Stimulated activated CD4-positive, alpha-beta T cell treated with anti-CD3 and anti-CD28 coated beads, Interleukin-2, amount 100 ng/mL, for 48 hours (primary cell): ENCODE measurements at places on chromosomes 16 and 17.

- no peak for DNase-seq
These were observed 67.8 kb upstream of the AXIN2 start for GRCh38 chr17:65629234-65629690.

DNA sequence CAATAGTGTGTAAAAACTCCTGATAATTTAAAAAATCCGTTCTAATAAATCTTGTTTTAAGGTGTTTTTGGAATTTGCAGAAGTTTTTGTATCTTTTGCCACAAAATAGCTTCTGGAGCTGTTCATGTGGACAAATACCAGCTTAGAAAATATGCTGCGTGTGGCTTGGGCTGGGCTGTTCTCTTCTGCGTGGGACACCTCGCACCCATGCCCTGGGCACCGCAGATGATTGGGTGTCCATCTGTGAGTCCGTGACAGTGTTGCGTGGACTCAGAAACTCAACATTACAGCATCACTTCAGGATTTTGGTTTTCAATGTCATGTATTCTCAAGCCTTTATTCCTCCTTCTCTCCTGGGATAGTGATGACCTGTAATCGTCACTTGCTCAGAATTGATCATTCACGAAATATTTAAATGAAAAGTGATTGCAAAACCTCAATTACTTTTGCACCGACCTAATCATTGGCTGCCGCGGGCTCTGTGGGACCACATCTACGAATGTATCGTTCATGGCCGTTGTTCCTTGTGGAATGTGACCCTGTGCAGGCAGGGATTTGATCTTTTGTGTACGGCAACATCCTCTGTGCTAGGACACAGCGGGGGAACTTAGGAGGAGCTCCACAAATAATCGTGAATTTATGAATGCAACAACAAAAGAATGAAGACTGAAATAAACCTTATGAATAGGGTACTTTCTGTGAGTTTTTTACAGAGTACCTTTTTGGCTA lies 210.3 kb upstream of the FOXF1 start:
- no peak for DNase-seq

GRCh38 chr16:12257926-12258561 lies 281.5 kb downstream of the SNX29 start:
- DNase-seq, result no peak

- DNase-seq, result peak; percentile 23
These were observed 458 bp downstream of the SLC12A4 start for GRCh38 chr16:67967958-67968399.

DNA sequence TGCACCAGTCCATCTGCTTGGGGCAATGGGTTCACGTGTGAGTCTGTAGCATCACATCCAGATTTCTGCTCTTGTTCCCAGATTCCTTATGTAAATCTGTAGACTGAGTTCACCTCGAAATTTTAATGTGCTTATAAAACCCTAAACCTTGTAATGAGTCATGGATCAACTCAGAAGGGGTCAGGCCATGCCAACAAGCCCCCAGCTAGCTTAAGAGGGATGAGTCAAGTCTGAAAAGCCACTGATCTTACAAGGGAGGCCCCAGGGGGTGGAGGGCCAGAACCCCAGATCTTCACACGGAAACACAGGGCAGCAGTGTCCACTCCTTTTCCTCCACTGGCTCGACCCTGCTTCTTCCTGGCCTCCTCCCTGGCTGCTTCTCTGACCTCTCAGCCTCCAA lies 399.1 kb upstream of the CDH5 start:
- DNase-seq, result no peak

DNA sequence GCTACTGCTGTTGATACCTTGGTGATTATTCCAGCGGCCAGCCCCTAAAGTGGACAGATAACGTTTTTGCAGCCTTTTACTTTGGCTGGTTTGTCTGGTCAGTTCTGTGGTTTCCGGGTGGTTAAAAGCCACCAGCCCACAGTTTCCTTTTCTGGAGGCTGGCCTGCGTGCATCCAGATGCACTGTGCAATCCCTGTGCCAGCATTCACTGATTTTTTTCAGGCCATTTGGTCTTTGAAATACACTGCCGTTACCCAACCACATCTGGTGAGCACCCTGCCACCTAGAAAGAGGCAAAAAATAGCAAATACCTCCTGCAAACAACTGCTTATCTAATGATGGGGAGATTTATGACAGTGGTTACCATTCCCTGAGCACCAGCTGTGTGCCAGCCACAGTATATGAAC lies 797 bp downstream of the NUDT7 start:
- no peak for DNase-seq

DNA sequence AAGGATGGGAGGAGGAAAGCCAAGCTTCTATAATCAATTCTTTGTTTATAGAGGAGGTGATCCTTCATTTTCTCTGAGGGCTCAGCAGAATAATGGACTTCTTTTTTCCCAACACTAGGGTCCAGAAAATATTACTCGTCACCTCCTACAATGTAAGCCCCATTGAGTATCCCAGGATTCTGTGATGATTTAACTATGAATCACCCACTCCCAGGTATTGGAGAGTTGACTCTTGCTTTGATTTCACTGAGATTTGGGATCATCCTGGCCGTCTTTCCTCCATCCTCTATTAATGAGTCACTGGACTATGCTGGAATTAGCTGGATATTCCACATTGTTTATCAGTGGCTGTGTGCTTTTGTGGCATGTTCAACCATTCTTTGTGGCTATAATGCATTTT lies 452.0 kb downstream of the NPIPA7 start:
- no peak for DNase-seq

- no peak for DNase-seq
These were observed 63.2 kb downstream of the N4BP1 start for GRCh38 chr16:48546774-48547173.

DNA sequence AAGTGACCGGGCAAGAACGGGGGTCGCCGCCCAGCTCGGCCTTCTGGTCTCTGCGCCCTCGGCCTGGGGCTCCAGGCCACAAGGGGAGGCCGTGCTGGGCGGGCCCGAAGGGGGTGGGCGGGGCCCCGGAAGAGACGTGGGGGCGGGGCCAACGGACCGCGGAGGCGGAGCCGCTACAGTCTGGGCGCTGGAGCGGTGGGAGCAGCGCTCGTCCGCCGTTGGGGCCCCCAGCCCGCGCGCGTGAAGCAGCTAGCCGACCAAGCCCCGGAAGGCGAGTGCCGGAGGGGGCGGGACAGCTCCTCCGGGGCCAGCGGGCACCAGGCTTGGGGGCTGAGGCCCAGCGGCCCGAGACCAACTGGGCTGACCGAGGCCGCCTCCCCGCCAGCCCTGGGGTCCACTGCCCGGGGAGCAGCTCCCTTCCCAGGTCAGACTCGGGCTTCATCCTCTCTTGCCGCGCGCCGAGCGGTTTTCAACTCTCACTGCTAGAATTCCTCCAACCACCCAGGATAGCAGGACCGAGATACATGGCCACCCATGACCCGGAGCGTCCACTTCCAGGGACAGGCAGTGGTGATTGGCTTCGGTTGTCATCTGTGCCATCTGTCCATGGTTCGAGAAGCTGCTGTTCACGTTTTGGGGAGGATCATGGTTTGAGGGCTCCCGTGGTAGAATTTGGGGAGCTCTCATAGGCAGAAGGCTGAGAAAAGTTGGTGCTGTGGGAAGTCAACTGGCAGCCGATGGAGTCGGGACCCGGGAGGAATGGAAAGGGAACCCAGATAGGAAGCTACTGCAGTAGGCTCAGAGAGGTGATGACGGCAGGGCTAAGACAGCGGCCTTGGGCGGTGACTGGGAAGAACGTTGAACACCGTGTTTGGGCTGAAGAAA lies 44.6 kb upstream of the LCMT1 start:
- peak; percentile 80 for DNase-seq

DNA sequence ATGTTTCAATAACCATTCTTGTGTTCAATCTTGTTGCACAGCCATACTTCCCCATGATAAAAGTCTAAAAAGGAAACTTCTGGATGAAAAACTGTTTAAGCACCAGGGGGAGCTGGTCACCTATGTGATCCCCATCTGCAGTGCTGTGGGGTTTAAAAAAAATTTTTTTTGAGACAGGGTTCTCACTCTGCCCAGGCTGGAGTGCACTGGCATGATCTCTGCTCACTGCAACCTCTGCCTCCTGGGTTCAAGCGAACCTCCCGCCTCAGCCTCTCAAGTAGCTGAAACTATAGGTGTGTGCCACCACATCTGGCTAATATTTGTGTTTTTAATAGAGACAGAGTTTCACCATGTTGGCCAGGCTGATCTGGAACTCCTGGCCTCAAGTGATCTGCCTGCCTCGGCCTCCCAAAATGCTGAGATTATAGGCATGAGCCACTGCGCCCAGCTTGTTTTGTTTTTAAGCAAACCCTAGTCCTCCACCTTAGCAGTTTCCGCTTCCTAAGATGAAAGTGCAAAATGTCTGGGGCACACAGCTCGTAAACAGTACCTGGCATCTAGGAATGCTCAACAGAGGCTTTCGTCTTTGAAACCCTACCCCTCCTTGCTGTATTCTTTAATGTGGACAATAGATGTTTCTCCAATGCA lies 25.4 kb downstream of the DNAJA2 start:
- DNase-seq, result peak; percentile 18

GRCh38 chr16:19071811-19072777 lies 4.7 kb downstream of the COQ7 start:
- peak; percentile 48 for DNase-seq

- DNase-seq, result no peak
These were observed 8.0 kb downstream of the ST3GAL2 start for GRCh38 chr16:70430667-70431536.

GRCh38 chr17:64707050-64707591 lies 45.0 kb upstream of the SMURF2 start:
- no peak for DNase-seq

- no peak for DNase-seq
These were observed 44.9 kb upstream of the TRAP1 start for GRCh38 chr16:3762107-3762750.

GRCh38 chr16:61858988-61859387 lies 177.2 kb downstream of the CDH8 start:
- DNase-seq, result no peak

GRCh38 chr17:45977506-45977824 lies 21.6 kb upstream of the STH start:
- DNase-seq, result no peak

- no peak for DNase-seq
These were observed 356.4 kb downstream of the WWOX start for GRCh38 chr16:78455861-78456260.

DNA sequence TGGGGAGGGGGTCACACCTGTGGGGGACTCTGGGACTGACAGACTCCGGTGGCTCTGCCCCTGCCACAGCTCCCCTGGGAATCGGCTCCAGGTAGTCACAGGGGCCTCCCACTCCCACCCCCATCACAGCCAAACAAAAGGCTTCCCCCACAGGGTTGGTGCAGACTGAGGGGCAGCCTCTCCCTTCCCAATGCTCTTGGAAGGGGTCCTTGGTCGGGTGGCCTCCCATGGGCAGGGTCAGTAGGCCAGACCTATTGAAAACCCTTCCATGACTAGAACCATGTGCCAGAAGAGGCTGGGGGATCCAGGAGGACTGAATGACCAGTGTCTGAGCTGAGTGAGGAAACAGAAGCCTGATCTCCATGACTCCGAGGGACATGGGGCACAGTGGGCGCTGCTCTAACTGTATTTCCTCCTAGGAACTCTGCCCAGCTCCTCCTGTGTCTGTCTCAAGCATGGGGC lies 28.6 kb downstream of the TK2 start:
- DNase-seq, result no peak

DNA sequence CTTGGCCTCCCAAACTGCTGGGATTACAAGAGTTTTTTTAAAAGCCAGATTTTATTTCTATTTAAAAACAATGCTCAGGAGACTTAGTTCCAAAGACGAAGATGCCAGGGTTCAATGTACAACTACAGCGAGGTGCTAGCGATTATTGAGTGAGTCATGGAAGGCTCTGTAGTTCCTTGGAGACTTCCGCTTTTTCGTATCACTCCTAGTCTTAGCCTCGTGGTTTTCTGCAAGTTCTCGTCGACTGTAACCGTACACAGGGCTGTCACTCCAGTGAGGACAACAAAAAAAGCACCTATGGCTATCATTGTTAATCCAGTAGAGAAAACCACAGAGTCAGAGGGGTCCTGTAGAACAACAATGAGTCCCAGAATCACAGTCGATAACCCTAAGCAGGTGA lies 22.7 kb upstream of the ZC3H7A start:
- DNase-seq, result no peak

- DNase-seq, result peak; percentile 13
These were observed 490 bp downstream of the GID4 start for GRCh38 chr17:18039535-18040260.

DNA sequence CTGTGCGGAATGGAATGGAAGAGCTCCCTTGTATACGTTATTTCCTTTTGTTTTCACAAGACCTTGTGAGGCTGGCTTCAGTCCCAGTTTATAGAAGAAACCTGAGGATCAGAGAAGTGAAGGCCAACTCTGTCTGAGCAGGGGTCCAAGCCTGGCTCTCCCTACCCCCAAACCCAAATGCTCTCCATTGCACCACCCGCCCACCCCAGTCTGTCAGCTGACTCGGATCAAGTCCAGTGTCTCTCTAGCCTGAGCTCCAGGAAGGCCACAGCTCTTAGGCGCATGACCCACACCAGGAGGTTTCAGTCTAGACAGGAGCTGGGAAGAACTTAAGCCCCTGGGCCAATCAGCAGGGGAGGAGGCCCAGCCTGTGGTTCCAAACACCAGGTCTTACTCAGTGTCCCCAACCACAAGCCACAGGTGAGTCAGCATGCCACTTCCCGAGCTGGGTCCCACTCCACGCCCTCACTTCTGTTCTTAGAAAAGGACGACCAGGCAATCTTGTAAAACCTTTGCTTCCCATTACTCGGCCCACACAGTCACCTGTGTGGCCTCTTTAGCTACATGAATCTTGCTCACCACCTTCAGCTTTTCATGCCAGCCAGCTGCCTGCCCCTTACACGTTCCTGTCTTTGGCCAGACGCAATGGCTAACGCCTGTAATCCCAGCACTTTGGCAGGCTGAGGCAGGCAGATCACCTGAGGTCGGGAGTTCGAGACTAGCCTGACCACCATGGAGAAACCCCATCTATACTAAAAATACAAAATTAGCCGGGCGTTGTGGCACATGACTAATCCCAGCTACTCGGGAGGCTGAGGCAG lies 27.8 kb downstream of the TK2 start:
- peak; percentile 91 for DNase-seq

DNA sequence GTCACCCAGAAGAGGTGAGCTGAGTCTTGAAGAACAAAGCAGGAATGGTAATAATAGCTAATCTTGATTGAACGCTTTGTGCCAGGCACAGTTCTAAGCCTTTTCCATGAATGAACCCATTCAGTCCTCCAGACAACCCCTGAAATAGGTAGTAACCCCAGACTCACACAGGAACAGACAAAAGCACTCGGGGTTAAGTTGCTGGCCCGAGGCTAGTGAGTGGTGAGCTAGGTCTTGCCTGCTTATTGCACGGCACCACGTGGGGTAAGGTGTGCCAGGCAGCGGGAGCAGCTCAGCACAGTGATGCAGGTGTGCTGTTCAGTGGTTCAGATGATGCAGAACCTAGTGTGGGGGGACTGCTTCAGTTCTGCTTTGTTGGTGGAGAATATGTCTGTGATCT lies 181.6 kb downstream of the RAB11FIP4 start:
- DNase-seq, result no peak

- DNase-seq, result no peak
These were observed 15.7 kb downstream of the SLC6A4 start for GRCh38 chr17:30219833-30220232.

GRCh38 chr17:4701116-4701515 lies 2.8 kb downstream of the PELP1 start:
- DNase-seq, result no peak
